ENCODE measurements at places on chromosomes 6 and 20.
A peak's percentile ranks its signal among the peaks of the same experiment; 100 is the strongest.

DNA sequence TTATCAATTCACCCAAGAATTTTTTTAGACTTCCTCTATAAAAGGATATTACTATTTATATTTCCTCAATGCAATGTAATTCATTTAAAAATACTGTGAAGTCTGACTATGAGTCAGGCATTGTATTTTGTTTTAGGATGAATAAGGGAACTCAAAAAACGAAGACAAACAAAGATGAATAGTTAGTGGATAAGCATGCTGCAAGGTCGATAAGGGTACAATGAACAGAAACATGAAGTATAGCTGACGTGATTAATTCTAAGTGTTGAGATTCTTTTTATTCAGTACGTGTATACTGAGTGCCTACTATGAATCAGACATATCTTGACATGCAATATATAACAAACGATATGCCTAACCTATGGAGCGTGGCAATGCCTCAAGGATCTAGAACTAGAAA lies 105.4 kb downstream of the PDE10A start:
- no peak for DNase-seq

GRCh38 chr6:32937230-32937633 lies 3.6 kb downstream of the HLA-DMB start:
- DNase-seq, result no peak

GRCh38 chr20:34680586-34681175 lies 3.8 kb upstream of the PIGU start:
- no peak for DNase-seq

- no peak for DNase-seq
These were observed 75.5 kb downstream of the SLC22A23 start for GRCh38 chr6:3381233-3381921.

- DNase-seq, result no peak
These were observed 16.4 kb downstream of the PIGT start for GRCh38 chr20:45432294-45432693.

DNA sequence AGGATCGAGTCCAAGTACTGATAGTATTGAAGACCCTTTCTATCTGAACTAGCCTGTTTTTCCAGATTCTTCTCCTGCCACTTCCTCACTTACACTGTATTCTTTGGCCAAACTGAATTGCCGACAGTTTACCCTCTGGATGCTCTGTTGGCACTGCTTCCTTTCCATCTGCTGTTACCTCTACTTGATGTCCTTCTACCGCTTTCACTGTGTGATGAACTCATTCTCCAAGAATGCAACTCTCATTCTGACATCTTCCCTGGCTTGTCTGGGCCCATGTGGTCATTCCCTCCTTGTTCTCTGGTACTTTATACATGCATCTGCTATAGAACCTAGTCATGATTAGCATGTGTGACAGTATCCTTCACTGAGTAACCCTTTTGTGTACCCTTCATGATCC lies 16.3 kb downstream of the RPRD1B start:
- no peak for DNase-seq

DNA sequence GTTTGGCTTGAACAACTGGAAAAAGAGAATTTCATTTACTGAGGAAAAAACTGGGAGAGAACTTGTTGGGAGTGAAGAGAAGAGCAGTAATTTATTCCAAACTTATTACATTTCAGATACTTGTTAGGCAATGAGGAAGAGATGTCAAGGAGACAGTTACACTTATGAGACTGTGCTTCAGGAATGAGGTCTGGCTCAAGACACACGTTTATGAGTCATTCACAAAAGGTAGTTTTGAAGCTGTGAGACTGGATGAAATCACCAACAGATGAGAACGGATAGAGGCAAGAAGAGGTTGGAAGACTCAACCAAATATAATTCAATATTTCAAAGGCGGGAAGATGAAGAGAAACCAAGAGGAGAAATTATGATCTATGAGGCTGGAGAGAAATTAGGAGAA lies 70.6 kb upstream of the DEFB112 start:
- DNase-seq, result no peak

GRCh38 chr6:126027601-126028000 lies 41.3 kb downstream of the TRMT11 start:
- DNase-seq, result no peak

DNA sequence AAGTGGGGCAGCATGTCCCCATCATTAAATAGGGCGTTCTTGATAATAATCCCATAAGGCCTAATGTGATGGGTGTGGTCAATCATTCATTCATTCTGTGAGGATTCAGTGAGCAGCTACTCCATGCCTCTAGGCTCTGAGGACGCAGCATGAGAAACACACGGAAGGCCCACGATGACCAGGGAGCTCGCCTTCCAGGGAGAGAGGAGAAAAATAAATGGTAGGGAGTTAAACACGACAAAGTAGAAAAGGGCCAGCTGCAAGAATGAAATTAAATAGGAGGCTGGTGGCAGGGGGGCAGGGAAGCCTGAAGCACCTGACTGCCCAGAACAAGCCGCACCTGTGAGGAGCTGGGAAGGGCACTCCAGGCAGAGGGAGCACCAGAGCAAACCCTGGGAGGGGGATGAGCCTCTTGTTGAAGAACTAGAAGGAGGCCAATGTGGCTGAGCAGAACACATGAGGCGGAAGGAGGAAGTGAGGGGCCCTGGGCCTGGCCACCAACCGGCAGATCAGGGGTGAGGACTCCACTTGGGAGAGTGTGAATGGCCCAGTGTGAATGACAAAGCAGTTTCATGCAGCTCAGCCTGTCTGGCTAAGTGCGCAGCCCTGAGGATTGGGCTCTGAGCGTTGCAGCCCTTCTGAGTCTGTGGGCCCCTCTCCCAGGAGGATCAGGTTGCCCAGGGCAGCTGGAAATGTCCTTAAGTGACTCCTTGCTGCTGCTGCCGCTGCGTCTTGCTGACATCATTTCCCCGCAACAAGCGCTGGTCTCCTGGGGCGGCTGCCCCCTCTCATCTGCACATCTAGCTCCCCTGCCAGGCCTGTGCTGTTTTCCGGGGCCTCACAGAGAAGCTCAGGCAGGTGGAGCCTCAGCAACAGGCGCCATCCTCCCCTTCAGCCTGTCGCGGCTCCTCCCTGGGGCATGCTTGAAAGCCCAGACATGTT lies 99.9 kb downstream of the CDH26 start:
- peak; percentile 92 for DNase-seq
